A172 (cell line): ENCODE measurements at places on chromosomes 6 and 20.

DNA sequence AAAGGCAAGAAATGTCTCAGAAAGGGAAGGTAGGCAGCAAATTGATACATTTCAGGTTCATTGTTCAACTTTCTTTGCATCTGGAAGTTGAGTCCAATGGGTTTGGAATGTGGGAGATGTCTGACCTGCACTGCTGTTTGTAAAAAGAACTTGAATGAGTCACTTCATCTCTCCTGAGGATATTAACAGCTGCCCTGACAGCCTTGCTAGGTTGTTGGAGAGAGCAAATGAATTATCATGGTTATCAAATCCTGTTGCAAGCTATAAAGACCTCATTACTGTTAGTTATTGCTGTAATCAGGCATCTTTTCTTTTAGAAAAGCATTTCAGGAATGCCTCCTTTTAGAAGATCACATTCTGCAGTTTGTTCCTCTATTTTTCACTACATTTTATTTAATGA lies 23.0 kb upstream of the FLRT3 start:
- peak; percentile 25 for DNase-seq

DNA sequence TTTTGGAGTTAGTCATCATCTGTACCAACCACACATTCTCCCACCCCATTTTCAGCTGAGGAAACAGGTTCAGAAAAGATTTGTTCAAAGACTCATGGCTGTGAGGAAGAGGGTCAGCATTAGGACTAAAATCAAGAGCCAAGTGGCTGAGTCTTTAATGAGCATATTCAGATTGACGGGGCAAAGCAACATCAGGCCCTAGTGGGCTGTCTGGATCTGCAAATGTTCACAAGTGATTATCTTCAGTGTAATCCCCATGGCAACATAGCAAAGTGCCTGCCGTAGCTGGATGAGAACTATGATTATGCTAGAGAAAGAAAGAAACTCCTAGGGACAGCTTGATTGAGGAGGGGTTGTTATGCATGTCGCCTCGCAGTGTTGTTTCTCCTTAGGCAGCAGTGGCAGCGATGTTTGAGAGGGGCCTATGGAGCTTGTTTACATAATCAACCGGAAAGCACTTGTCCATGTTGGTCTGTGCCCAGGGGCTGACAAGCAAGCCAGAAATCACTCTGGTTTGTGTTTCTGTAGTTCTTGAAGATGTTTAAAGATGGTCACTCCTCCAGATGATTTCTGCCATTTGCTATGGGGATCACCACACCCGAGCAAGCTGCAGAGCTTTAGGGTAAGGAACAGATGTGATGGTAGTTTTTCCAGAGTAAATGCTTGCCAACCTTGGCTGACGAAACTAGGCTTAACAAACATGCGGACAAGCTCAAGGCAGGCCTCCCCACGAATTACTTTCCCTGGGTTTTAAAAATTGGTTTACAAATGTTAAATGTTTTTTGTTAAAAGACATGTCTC lies 124.3 kb upstream of the MLIP start:
- DNase-seq: no peak

GRCh38 chr20:41331731-41332130 lies 8.9 kb upstream of the LPIN3 start:
- DNase-seq: no peak

- DNase-seq: no peak
Measured at GRCh38 chr6:122956376-122956775, 39.7 kb upstream of the CLVS2 start.

DNA sequence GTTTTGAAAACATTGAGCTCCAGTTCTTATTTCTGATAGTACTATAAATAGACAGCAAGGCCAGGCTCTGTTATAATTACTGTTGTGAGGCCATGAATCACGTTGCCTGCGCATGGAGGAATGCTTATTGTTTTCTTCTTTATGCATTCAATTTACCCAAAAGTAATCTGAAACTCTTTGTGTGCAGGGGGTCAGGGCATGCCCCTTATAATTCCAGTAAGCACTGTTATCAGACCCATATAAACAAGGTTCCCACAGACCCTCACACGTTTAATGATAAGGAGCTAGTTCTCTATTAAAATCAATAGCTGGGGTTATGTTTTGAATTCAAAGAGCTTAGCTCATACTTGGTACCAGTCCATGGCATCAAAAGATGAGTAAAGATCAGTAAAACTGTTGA lies 174.8 kb upstream of the ARG1 start:
- DNase-seq: no peak

- DNase-seq: no peak
Measured at GRCh38 chr20:64084685-64085152, 521 bp upstream of the LKAAEAR1 start.

GRCh38 chr20:36093025-36093803 lies 61.3 kb upstream of the EPB41L1 start:
- no peak for DNase-seq

GRCh38 chr6:121216928-121217327 lies 117.4 kb downstream of the TBC1D32 start:
- DNase-seq: no peak

DNA sequence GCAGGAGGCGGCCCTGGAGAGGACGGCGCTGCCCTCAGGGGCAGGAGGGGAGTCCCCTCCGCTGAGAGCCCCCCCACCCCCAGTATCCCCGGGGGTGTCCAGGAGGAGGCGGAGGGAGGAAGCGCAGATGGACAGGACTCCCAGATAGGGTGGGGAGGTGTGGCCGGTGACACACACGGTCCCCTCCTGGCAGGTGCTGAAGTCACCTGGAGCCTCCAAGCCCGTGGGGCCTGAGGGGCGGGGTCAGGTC lies 1.4 kb downstream of the STMN3 start:
- DNase-seq: no peak

- peak; percentile 87 for DNase-seq
Measured at GRCh38 chr6:137237413-137238170, 18.4 kb upstream of the IFNGR1 start.

DNA sequence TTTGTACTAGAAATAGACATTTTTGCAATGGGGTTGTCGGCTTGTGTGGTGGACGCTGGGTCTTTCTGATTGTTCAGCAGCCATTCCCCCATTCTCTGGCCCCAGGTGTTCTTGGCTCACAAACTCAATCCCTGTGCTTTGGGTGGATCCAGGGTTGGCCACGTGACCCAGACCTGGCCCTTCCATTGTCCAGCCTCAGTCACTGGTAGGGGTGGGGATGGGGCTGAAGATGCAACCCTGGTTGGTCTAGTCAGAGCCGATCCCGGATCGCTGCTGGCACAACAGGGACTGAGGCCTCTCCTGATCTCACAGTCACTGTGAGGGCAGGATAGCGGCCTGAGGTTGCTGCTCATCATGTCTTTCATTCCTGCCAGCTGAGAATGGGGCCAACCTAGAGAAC lies 365.3 kb upstream of the SULF2 start:
- no peak for DNase-seq

GRCh38 chr6:132209351-132209750 lies 191.9 kb downstream of the MOXD1 start:
- peak; percentile 41 for DNase-seq

DNA sequence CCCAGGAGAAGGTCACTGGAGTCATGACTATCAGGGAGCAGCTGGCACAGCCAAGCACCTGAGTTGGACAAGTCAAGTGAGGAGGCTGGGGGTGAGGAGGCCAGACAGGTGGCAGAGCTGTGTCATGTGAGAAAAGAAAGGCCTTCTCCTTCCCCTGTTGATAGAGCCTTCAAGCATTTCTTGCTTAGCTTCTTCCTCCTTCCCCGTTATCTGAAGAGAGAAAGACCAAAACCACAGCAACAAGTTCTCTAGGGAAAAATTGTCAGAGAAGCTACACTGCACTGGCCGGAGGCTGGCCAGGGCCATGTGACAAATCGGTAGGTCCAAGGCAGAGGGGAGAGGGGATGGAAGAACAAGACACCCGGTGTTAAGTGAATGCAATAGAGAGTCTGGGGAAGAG lies 202.1 kb upstream of the PRDM1 start:
- DNase-seq: no peak

DNA sequence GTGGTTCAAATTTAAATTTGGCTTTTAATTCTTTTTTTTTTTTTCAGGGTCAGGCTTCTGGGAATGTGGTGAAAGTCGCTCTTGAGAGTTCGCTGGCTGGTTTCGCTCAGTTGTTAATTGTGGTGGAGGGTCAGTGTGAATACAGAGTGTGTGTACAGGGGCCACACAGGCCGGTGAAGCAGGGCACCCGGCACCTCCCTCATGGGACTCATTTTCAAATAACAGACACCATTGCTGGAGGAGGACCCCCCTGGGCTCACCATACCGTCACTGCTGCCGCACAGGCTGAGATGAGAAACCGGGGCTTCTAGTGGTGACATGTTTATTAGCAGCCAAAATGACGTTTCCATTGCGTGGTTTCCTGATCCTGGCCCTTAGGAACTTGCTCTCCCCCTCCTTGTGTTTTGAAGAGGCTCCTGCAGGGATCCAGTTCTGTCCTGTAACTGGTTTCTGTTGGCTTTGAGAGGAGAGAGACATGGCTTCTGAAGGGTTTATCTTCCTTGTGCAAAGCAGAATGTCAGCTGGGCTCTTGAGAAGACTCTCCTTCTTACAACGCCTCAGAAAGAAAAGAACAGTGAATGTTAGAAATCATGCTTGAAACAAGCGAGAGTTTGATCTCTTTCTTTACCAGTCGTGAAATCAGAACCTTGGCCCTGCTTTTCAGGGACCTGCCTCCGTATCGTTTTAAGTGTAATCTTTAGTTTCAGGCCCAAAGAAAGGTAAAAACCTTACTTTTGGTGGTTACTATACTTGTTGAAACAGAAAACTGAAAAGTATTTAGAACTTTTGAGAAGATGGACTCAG lies 37.8 kb downstream of the DUSP22 start:
- DNase-seq: no peak
